CD4-positive, alpha-beta T cell treated with Interleukin-15 for 4 hours (primary cell): ENCODE measurements at places on chromosomes 1 and 21.

DNA sequence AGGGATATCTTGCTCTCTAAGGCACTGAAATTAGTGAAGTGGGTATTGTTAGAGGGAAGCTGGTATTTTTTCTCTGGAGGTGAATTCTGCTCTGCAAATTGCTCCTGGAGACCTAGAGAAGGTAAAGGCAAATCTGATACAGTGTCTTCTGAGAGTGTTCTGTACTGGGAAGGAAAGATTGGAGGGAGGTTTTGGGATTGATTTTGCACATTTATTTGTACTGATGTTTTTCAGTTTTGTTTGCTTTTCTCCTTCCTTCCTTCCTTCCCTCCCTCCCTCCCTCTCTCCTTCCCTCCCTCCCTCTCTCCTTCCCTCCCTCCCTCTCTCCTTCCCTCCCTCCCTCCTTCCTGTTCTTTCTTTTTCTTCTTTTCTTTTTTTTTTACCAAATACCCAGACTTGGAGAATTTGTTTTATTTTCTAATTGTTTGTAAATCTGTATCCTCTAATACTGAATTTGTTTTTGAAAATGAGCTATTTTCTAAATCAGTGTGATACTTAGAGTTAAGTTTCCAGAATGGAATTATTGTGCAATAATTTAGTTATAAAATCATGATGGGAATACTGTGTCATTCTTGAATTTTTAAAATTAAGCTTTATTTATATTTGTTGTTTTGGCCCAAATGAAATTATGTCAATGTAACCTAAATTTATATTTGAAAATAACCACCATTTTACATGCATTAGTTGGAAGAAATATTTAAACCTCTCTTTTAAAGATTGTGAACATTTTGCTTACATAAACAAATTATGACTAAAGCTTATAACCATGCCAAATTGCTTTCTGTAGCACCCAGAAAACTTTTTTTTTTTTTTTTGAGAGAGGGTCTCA is 4.9 kb downstream of the CMPK1 start:
- DNase-seq = no peak

GRCh38 chr1:47388891-47389238 is 27.2 kb upstream of the FOXE3 start:
- DNase-seq = peak; percentile 27

- DNase-seq = no peak
These were observed 70.1 kb upstream of the EDEM3 start for GRCh38 chr1:184824691-184825323.

- DNase-seq = no peak
These were observed 20.6 kb downstream of the NENF start for GRCh38 chr1:212453156-212453857.

- DNase-seq = no peak
These were observed 378.9 kb downstream of the PLPP3 start for GRCh38 chr1:56200442-56200841.

- no peak for DNase-seq
These were observed 15.6 kb downstream of the ARHGEF16 start for GRCh38 chr1:3469849-3470649.

DNA sequence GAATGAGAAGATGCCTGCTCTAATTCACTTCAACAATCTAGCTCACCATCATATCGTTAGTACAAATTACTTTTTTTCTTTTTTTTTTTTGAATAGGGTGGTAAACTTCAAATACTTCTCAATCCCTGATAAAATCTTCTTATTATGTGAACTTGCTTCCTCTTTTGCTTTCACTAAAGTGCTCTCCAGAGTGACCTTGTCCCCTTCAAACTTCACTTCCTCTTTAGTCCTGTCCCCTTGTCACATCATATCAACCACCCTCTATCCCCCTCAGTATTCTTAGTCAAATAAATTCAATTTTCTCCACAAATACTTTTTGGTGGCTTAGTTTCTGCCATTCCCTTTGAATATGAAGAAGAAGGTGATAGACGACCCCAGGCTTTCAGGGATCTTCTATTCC is 124.9 kb upstream of the PLXNA2 start:
- no peak for DNase-seq
